ENCODE measurements at places on chromosomes 12 and 14.

GRCh38 chr12:12713932-12714275 is 3.3 kb upstream of the CDKN1B start:
- no peak for DNase-seq

DNA sequence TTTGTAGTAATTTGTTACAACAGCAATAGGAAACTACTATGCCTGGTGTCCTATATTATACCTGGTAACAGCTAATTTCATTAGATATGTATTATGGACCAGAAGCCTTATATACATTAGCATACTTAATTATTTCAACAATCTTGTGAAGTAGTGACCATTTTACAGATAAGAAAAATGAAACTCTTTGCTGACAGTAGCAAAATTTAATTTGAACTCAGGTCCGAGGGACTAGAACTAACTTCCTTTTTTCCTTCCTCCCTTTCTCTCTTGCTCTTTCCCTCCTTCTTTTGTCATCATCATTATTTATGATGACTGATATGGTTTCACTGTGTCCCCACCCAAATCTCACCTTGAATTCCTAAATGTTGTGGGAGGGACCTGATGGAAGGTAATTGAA is 482.0 kb downstream of the SNAPC1 start:
- no peak for DNase-seq

DNA sequence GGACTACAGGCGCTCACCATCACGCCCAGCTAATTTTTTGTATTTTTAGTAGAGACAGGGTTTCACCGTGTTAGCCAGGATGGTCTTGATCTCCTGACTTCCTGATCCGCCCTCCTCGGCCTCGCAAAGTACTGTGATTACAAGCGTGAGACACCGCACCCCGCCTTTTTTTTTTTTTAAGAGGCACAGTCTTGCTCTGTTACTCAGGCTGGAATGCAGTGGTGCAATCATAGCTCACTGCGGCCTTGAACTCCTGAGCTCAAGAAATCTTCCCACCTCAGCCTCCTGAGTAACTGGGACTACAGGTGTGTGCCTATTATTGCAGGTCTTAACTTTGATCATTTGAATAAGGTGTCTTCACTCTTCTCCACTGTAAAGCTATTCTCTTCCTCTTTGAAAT is 5.3 kb upstream of the GLTP start:
- DNase-seq: no peak

DNA sequence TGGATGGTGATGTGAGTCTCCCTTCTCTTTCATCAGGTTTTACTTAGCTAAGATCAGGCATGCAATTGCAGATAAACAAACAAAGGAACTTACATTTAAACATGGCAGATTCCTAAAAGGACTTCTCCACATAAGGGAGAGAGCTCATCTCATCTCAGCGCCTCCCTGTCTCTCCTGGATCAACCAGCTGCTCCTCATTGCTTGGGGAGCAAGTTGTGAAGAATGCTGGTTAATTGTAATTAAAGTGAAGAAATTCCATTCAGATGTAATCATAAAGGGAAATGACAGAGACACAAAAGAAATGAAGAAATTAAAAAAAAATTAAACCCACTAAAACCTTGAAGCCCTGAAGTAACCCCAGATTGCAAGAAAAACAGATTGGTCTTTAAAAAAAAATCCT is 104.4 kb upstream of the DIO2 start:
- DNase-seq: no peak

- DNase-seq: no peak
Measured at GRCh38 chr14:69682136-69682535, 70.7 kb downstream of the SUSD6 start.

Measured in neuronal stem cell (in vitro differentiated cells).